ENCODE measurements at places on chromosomes 16 and 17.

DNA sequence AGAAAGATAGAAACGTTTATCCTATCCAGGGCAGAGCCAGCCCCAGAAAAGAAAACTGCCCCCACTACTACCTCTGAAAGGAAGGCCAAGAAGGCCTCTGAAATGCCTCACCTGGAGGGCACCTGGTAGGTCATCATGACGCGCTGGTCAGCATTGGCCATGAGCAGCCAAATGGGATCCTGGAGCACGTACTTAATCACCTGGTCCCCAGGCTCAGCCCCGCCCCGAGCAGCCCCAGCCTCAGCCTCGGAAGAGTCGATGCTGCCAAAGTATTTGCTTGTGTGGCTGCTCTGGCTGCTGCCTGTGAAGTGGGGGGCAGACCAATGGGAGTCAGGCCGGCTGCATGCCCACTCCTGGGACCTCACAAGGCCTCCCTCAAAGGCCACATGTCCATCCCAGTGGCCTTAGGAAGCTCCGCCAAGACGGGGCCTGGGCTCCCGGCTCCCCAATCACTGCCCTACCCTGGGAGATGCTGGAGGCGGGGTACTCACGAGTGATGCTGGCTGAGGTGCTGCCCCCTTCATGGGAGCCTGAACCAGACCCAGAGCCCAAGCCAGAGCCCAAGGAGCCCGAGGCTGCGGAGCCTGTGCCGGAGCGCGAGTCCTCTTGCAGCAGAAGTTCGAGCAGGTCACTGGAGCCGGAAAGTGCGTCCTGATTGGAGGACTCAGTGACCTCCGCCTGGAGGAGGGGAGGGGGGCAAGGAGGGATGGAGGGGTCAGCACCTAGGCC lies 9.9 kb downstream of the PER1 start:
- DNase-seq: no peak

GRCh38 chr16:89574681-89575246 lies 794 bp upstream of the CPNE7 start:
- peak; percentile 96 for DNase-seq

DNA sequence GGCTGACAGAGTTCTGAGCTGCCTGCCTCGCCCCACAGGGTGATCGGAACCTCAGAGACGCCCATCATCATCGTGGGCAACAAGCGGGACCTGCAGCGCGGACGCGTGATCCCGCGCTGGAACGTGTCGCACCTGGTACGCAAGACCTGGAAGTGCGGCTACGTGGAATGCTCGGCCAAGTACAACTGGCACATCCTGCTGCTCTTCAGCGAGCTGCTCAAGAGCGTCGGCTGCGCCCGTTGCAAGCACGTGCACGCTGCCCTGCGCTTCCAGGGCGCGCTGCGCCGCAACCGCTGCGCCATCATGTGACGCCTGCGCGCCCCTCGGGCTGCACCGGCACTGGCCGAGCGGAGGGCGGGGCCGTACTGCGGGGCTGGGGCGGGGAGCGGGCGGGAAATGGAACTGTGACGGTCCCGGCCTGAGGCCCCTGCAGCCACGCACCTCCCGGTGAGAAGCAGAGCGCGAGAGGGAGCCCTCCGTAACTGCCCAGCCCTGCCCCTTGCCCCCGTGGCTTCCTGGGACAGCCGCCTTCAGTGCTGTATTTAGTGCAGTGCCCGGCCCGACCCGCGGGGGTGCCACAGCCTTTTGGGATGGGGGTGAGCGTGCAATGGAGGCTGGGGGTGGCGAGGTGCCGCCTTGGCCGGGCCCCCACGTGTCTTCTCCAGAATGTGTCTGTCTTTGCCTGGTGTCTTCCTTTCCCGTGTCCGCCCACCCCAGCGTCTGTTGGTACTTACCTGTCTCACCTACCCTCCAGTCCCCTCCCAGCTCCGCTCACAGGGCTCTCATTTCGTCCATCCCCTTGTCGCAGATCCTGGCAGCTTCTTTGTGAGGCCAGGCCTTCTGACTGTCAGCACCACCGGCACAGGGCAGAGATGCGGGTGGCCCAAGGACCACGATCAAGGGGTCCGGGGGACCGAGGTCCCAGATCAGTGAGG lies 9.8 kb downstream of the RASL10B start:
- DNase-seq: no peak

DNA sequence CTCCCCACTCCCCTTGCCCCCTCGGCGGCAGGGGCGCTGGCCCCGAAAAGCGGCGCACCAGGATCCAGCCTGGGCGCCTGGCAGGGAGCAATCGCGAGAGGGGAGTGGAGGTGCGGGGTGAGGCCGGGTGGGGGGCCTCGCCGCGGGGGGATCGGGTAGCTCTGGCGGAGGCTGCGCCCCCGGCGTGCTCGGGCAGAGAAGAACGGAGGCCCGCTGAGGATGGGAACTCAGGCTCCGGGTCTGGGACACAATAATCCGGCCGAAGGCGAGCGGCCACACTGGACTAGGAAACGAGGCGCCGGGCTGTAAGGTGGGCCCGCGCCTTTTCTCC lies 721 bp upstream of the PCGF2 start:
- DNase-seq: no peak

Measured in GM19239 (cell line).